LHCN-M2 (cell line): ENCODE measurements at places on chromosomes 1 and 21. TPM values are rescaled to one million over a fixed set of nuclear protein-coding genes. Genes with fewer than 3 reads are reported as not detected.

The RNF186 gene
- not detected in 2 replicates for total RNA-seq

DNA sequence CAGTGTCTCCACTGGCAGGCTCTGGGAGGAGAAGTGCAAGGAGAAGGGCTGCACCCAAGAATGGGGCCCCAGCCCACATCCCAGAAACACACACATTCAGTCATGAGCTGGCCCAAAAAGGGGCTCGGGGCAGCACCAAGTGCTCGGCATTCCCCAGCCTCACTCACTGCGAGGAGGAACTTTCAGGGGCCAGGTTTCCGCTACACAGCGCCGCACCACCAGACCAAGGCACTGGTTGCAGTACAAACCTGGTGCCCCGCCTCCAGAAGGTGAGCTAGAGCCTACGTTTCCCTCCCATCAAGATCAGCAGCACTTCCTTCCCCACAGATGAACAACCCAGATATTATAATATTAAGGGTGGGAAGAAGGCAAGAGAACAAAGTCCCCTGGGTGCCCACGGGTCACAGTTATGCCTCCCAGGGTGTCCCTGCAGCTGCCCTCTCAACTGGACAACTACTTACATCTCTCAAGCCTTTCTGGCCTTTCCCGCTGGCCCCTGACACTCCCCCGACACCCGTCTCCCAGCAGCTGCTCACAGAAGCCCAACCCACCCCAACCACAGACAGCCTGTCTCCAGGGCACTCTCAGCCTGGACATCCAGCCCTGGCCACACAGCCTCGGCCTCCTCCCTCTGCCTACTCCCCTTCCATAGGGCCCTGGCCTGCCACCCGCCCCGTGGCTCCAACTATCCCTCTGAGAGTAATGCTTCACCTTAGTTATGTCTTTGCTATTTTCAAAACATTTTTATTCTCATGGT, 3.8 kb downstream of the PBXIP1 start:
- DNase-seq = peak; percentile 79

DNA sequence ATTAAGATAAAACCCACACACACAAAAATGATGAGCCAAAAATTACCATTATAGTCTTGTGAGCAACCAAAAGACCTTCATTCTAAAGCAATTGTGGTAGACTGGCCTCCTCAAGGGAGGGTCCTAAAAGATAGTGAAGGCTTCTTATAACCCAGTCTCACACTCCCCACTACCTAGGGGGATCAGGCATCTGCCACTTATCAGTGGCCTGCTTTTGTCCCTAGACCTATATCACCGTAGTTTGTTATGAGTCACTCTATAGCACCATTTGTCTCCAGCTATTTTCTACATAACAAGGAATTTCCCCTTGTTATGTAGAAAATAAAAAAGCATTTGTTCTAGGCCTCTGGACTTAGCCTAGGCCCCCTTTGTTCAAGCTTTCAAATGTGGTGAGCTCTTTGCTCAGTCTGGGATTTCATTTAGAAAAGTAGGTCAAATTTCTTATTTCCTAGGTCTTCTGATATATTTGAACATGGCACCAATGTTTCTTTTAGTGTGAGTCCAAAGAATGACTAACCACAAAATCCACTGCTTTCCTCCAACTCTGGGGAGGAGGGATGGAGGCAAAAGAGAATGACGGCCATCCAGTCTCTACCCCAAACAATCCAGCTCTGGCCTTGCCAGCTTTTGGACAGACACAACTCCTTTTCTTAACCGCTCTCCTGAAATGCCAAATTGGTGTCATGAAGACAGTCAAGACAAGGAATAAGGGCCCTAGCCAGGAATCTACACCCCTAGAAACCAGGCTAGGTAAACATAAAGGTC, 8.9 kb downstream of the ADAR start:
- DNase-seq = no peak

The OR2L8 gene
- not detected in 2 replicates for total RNA-seq

The LIPI gene
- not detected in 2 replicates for total RNA-seq

- no peak for DNase-seq
Measured at GRCh38 chr1:47810964-47811682, 186.1 kb downstream of the TRABD2B start.

The IL20 gene
- not detected in 2 replicates for total RNA-seq

The CLDN19 gene
- total RNA-seq = not detected in 2 replicates

GRCh38 chr1:245537992-245538391, 383.2 kb downstream of the KIF26B start:
- no peak for DNase-seq

DNA sequence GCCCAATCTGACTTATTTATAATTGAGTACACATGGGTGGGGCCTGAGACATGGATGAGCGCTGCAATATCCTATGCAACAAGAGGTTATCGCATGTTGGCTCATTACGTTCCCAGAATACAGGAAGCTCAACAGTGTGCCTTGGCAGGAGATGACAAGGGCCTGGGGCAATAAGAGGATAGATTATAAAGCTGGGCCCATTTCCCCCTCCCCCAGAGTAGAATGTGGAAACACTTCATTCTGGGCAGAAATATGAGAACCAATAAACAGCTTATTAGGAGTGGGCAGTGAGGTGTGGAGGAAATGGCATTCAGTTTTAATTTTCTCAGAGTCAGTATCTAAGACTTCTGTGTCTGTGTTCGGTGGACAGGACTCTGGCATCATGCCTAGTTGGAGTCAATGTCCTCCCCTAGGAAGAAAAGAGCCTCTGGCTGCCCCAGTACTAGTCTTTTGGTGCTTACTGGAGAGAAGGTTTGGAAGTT, 92.8 kb downstream of the PIK3R3 start:
- DNase-seq = peak; percentile 14

The CNST gene
- total RNA-seq = 15.3 and 16.4 TPM in 2 replicates

GRCh38 chr1:211677659-211678058, 2.2 kb upstream of the NEK2 start:
- DNase-seq = no peak

The GABRD gene
- total RNA-seq = not detected in 2 replicates

The SSR2 gene
- 229 and 351 TPM in 2 replicates for total RNA-seq

- DNase-seq = no peak
Measured at GRCh38 chr1:53539711-53540603, 80.8 kb downstream of the DMRTB1 start.
